ENCODE measurements at places on chromosomes 2 and 18. TPM values are rescaled to one million over a fixed set of nuclear protein-coding genes. Genes with fewer than 3 reads are reported as not detected.

Gene PLGLB1
- not detected for total RNA-seq

Gene KRTCAP3
- 1.4 TPM for total RNA-seq

Gene SP3
- 74.9 TPM for total RNA-seq

Gene TNFAIP6
- not detected for total RNA-seq

Gene RTP5
- total RNA-seq, result not detected

Gene CAPN13
- not detected for total RNA-seq

Gene ANTXR1
- total RNA-seq, result 0.87 TPM

Gene SERPINB10
- not detected for total RNA-seq

Gene METTL5
- total RNA-seq, result 177 TPM

Gene RFX8
- not detected for total RNA-seq

Gene AQP12B
- not detected for total RNA-seq

- DNase-seq, result no peak
These were observed 7.3 kb upstream of the AMMECR1L start for GRCh38 chr2:127893033-127893432.

- no peak for DNase-seq
These were observed 119.9 kb upstream of the HS6ST1 start for GRCh38 chr2:128438586-128438985.

- DNase-seq, result peak; percentile 55
These were observed 60.1 kb upstream of the GLI2 start for GRCh38 chr2:120675460-120676130.

DNA sequence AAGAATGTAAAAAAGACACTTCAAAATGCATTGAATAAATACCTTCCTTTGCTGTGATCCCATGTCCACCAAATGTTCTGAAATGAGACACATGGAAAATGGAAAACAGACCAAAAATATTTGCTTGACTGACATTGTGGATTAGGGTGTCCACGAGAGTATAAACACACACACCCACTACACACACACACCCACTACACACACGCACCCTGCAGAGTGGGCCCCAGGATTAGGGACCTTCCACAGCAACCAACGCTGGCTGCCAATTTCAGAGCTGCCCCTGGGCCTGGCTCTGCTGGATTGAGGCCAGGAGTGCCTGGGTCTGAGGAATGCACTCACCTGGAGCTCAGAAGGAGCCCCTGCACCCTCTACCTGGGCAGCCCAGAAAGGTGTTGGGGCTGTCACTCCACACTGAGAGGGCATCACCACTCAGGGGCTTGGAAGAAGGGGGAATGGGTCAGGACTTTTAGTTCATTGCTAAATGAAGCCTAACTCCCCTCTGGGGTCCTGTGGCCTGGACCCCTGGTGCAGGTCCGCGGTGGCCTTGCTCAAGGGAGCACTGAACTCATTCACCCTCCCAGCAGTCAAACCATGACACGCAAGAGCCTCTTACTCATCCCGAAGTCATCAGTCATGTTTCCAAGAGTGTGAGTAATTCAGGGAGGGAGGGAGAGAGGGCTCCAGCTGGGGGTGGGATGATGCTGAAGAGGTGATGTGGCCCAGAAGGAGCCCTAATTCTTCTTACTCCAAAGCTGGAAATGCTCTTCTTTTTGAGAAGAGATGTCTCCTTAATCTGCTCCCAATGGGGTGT, 50.2 kb upstream of the PLB1 start:
- DNase-seq, result no peak

- no peak for DNase-seq
These were observed 33.9 kb upstream of the EVA1A start for GRCh38 chr2:75594596-75594995.

DNA sequence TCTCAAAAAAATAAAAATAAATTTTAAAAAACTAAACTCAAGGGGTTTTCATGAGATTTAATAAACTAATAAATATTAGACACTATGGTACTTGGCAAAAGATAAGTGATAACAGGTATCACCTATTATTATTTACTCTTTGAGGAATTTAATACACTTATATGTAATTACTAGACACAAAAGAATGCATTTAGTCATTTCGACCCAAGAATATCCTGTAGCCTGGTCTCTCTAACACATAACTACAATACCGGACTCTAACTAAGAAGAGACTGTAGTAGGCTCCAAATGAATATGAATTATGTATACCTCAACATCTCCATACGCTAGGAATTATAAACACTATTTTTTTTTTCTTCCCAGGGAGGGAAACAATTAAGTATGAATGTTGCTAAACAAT, 850.7 kb downstream of the CPS1 start:
- DNase-seq, result no peak

GRCh38 chr2:196331851-196332250, 160.5 kb upstream of the STK17B start:
- no peak for DNase-seq

- no peak for DNase-seq
These were observed 94.3 kb upstream of the TMEM18 start for GRCh38 chr2:771538-771937.

GRCh38 chr2:180690611-180691010, 289.8 kb upstream of the UBE2E3 start:
- no peak for DNase-seq

- no peak for DNase-seq
These were observed 322.9 kb downstream of the DYSF start for GRCh38 chr2:71776227-71776626.

DNA sequence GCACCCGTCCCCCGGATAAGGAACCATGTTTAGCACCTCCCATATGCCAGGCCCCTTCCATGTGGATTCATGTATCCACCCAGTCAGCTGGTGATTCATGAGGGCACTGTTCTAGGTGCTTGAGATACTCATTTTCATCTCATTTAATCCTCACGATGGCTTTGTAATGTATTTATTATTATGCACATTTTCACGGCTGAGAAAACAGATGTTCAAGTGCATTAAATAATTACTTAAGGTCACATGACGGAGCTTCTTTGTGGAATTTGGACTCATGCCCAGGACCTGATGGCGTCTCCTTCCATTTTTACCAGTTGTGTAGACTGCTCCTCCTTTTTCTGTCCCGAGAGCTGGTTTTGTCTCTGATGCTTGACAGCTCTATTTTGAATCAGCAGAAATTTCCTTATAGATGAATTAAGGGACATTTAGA, 72.2 kb upstream of the RBM44 start:
- no peak for DNase-seq

GRCh38 chr18:77013811-77014521, 118.6 kb downstream of the MBP start:
- no peak for DNase-seq

GRCh38 chr2:43185146-43185545, 41.3 kb downstream of the ZFP36L2 start:
- peak; percentile 65 for DNase-seq

- DNase-seq, result no peak
These were observed 261.1 kb downstream of the INSIG2 start for GRCh38 chr2:118349365-118349764.

GRCh38 chr2:29627279-29627711, 294.1 kb downstream of the ALK start:
- no peak for DNase-seq

DNA sequence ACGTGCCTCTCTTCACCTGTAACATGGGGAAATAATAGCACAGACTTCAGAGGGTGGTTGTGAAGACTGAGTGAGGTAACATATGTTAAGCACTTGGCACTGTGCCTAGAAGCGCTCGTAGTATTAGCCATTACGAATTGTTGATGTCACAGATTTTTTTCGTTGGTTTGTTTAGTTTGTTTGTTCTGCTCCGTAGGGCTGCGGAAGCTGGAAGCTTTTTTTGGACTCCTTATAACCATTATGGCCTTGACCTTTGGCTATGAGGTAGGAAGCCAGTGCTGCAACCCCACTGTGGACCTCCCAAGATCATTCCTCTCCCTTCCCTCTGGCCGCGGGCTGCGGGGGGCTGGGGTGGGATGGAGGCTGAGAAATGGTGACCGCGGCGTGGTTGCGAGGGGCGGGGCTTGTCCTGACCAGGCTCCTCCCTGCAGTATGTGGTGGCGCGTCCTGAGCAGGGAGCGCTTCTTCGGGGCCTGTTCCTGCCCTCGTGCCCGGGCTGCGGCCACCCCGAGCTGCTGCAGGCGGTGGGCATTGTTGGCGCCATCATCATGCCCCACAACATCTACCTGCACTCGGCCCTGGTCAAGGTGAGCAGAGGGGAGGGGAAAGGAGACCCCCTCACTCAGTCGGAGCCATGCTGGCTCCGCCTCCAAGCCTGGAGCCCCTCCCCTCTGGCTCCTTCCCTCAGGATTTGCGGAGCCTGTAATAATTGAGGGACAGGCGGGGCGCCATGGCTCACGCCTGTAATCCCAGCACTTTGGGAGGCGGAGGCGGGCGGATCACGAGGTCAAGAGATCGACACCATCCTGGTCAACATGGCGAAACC, 5.5 kb downstream of the SLC11A1 start:
- no peak for DNase-seq

GRCh38 chr2:47195148-47195547, 40.0 kb upstream of the STPG4 start:
- DNase-seq, result no peak

DNA sequence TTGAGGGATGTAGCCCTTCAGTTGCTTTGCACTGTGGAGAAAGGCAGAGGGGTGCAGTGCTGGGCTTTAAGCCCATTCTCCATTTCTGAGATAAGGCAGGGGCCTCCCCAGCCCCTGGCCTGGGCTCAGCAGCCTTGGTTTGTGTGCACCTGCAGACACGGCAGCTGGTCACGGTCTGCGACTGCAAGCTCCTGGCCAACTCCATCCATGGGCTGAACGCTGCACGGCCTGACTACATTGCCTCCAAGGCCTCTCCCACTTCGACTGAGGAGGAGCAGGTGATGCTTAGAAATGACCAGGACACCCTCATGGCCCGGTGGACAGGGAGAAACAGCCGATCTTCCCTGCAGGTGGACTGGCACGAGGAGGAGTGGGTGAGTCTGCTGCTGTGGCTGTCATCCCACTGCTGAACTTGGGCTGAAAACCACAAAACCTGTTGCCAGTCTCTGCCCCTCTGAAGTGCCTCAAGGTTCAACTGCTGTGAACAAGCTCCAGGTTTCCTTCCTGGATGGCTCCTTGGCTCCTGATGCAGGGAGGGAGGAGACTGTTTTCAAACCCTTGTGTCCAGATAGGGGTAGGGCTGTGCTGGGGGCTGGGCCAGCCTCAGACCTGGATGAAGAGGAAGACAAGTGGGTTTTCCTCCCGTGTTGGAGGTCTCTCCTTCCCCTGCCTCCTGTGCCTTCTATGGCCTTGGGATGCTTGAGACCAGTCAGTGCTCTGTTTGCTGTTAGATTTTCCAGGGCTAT, 54.0 kb downstream of the COA5 start:
- no peak for DNase-seq

GRCh38 chr18:74530584-74530862, 3.8 kb upstream of the CNDP1 start:
- DNase-seq, result no peak

DNA sequence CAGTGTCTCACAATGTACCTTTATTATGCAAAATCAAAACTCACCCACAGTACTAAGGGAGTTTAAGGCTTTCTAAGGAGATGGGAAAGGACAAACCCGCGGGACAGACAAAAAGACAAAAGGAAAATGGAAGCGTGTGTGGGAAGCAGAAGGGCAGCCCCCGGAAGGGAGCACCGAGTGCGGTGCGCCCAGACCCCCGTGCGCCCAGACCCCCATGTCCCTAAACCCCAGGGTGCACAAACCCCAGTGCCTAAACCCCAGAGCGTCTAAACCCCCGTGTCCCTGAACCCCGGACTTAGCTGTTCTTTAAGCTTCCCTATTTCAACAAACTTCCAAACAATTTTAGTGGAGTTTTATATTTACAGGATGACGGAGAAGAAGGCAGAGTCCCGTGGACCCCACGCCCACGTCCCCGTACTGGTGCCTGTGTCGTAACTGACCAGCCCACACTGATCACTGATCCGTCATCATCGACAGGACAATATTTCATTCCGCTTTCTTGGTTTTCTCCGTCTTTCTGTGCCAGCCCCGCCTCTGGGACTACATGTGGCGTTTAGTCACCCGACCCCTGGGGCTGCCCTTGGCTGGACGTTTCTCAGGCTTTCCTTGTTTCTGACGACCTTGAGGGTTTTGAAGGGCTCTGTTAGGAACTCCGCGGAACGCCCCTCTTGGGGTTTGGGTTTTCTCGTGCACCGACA, 76.9 kb downstream of the RTP5 start:
- no peak for DNase-seq

GRCh38 chr18:25287106-25287505, 64.9 kb downstream of the ZNF521 start:
- DNase-seq, result no peak
